ENCODE measurements at places on chromosomes 7 and 10.
A peak's percentile ranks its signal among the peaks of the same experiment; 100 is the strongest.

DNA sequence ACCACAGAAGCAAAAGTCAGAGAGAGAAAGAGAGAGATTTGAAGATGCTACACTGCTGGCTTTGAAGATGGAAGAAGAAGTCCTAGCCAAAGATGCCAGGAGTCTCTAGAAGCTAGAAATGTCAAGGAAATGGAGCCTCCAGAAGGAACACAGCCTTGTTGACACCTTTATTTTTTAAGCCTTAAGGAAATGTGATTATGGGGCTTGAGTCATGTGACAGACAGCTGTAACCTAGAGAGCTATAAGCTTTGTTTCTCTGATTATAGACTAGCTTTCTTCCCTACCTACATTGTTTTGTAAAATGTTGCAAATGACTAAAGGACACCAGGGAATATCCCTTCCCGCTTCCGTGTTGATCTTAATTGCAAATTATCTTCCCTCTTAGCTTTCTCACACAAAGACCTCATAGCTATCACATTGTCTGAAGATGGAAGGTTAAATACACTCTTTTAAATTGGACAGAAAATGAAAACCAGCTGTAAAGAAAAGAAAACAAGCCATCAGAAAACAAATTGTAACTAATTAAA is 199.9 kb downstream of the ARHGAP12 start:
- no peak for DNase-seq

GRCh38 chr10:13707156-13707881 is 120.6 kb downstream of the PRPF18 start:
- peak; percentile 16 for DNase-seq

- DNase-seq: no peak
Measured at GRCh38 chr7:67599331-67600062, 602.9 kb downstream of the TYW1 start.

DNA sequence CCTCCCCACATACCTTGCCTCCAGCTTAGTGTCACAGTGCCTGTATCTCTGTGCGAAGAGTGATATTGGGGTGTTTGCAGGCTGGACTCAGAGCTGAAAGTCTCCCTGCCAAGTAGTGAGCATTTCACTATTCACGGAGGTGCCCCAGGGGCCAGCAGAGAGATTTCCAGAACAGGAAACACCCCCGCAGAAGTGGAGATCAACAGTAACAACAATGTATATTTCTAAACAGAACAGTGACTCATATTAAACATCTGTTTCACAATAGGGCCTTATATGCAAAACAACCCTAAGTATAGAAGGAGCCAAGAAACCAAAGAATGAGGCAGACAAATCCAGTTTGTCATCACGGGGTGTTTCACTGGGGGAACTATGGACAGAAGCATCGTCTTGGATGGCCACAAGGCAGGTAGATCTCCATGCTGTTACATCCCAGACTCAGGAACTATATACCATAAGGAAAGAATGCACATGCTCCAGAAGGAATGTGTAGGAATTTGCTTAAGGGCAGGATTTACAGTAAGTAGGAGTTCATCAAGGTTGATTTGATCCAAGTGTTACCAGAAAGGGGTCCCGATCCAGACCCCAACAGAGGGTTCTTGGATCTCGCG is 29.3 kb upstream of the CCL24 start:
- DNase-seq: peak; percentile 36

DNA sequence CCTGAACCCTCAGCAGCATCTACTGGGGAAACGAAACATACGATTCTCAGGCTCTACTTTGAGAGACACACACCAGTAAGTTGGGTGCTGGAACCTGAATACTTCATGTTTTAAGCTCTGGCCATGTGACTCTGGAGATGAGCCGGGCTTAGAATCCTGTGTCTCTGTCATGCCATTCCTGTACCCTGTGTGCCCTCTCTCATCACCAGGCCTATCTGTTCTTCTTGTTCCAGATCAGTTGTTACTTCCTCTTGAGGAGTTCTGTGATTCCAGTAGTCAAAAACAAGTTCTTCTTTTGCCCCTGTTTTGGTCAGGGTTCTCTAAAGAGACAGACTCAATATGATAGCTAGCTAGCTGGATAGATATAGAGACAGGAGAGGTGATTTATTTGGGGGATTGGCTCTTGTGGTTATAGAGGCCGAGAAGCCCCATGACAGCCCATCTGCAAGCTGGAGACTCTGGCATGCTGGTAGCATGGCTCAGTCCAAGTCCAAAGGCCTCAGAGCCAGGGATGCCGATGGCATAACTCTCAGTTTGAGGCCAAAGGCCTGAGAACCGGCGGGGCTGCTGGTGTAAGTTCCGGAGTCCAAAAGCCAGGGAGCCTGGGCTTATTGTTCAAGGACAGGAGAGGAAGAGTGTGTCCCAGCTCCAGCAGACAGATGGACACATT is 54.3 kb downstream of the CHN2 start:
- no peak for DNase-seq

DNA sequence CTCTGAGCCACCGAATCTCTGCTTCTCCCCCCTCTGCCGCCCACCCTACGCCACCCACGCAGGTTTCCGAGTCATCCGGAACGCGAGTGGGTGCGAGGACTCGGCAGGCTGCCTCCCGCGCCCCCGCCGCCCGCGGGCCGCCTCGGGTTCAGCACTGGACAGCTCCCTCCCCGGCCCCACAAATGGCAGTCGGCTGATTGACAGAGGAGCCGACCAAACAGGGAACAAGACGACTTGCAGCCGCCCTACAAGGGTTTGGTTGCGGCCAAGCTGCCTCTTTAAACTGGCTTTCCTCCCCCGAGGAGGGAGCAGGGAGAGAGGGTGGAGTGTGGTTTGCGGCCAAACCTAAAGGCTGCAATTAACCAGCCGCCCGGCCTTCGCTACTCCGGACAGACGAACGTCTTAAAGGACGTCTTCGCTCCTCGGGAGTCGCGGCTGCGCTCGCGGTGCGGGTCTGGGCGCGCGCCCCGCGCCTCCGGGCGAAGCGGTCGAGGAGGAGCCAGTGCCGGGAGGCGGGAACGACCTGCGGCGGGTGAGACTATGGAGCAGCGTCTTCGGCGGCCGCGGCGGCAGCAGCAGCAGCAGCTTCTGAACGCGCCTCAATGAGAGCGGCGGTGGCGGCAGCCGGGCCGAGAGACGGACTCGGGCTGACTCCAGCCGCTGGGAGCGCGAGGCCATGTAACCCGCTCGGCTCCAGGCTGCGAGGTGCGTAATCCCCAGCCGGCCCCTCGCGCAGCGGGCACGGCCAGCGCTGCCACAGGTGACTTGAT is at the start of gene GPR158:
Gene GPR158 (plus strand): TSS at position 541 of the 770 bp plus-strand sequence. CDS start 420 bp downstream, outside the sequence.
- peak; percentile 37 for DNase-seq

GRCh38 chr7:131131746-131132431 is 195.8 kb upstream of the MKLN1 start:
- no peak for DNase-seq

DNA sequence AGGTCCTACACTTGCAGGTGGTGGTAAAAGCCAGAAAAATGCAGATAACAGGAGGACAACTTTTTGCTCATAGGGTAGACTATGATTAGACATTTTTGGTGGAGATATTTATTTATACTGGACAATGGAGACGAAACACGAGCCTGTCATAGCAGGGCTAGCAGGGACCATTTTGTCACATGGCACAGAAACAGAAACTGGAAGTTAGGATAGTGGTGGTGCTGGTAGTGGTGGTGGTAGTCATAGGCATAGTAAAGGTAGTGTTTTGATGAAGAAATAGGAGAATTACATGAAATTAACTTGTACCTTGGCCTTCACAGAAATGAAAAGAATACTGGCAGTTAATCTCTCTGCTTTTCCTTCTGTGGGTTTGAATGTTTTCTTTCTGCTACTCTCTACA is 8.8 kb upstream of the MGAM start:
- DNase-seq: no peak

GRCh38 chr7:92691578-92691977 is 101.4 kb upstream of the FAM133B start:
- DNase-seq: no peak

DNA sequence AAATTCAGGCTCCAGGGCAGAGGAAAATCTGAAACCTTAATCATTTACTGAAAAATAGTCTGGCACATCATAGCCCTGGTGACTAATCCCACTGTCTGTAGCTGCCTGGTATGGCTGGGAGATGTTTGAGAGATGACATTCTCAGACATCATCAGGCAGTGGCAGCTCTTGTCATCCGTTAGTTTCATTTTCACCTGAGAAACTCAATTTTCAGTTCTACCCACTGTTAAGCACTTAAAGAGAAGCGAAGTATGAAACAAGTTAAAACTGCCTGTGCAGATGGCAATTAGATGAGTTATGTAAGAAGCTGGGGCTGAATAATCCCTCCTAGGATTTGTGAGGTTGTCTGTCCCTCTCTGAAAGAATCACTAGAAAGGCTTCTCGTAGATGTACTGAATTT is 150.2 kb downstream of the NSUN6 start:
- no peak for DNase-seq

DNA sequence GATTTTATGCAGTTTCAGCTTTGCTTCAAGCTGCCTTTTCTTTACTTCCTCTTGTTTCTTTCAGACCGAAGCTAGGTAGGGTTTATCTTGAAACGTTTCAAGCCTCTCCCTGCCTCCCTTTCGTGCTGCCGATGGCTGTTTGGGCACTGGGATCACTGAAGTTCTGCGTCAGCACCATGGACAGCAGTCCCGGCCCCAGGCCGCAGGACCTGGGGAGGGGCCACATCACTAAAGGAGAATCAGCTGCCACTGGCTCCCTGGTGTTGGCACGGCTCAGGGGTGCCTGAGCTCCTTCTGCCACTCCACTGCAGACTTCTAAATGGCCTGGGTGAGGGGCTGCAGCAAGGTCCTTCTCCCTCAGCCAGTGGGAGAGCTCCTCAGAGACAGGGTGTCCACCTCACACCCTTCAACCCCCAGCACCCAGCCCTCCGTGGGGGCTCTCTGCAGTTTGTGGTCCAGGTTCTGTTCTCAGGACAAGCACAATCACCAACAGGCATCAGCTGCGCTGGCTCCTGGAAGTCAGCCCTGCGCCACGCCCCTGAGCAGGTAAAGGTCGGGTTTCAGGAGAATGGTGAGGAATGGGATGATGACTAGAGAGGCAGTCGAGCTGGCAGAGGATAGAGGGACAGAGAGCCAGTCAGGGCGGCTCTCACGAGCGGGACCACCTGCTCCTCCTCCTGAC is 387.2 kb downstream of the TCERG1L start:
- DNase-seq: no peak

- no peak for DNase-seq
Measured at GRCh38 chr7:105748701-105749100, 127.7 kb downstream of the ATXN7L1 start.

DNA sequence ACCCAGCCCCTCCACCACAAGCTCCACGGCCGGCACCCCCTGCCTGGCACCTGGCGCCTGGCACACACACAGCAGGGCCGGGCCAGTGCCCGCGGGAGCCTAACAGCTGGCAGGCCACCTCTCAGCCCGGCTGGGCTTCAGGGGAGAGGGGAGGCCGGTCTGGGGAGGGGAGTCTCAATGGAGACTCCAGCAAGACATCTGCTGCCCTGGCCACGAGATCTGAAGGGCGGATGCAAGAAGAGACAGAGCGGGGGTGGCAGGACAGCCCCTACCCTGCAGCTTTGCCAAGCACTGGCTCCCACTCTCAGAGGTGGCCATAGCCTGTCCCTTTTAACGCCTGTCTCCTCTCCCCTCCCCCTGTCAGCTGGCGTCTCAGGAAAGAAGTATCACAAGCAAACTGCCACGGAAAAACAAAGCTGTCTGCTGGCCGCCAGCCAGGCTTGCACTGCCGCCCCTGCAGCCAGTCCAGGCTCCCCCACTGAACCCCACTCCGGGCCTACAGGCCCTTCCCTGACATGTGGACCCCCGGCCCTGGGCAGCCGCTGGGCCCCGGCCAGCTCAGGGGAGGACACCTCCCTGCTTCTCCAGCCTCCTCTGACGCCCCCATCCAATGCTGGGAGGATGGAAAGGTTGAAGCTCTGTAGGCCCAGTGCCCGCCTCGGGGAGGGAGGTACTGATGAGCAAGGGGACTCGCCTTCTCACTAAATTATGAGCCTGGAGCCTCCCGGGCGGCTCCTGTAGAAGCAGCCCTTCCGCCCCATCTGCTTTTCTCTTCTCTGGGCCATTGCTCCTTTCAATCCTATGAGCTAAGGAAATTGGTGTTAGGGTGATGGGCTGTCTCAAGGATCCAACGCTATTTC is 178.4 kb downstream of the ARHGAP12 start:
- no peak for DNase-seq

DNA sequence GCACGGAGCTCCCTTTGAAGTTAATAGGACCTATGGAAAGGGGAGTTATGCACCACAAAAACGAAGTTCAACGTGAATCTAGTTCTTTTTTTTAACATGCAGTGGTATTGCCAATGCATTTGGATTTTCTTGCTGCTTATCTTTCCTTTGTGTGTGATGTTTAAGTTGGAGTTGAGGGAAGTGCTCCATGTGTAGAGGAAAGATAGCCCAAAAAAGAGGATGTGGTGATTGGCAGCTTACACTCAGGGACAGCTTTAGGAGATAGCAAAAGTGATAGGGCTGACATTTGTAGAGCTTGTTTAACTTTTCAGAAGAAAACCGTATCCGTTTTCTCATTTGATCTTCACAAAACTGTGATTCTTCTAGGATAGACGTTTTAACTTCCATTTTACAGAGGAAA is 101.3 kb downstream of the MDFIC start:
- DNase-seq: no peak

DNA sequence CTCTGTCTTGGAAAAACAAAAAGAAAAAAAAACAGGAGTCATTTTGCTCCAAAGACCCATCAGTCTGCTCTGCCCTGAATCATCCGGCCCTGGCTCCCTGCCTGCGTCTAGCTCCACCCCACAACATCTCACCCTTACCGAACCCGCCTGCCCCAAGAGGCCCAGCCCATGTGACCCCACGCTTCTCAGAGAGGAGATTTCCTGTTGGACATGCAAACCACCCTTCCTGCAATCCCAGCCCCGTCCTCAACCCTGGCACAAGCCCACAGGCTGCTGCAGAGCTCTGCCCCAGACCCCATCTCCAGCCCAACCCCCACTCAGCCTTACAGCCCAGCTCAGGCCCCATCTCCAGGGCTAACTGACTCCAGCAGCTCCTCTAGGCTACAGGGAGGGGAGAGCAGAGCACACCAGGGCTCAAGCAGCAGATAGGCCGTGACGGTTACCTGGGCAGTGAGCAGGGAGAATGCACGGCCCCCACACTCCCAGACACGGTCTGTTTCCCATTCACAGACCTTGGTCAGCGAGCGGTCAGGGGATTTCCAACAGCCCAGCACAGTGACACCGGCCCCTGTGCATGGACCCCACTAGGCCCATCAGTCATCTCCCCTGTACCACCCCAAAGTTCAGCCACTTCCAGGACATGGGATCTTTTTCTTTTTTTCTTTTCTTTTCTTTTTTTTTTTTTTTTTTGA is 69.9 kb upstream of the GTF2I start:
- DNase-seq: no peak

DNA sequence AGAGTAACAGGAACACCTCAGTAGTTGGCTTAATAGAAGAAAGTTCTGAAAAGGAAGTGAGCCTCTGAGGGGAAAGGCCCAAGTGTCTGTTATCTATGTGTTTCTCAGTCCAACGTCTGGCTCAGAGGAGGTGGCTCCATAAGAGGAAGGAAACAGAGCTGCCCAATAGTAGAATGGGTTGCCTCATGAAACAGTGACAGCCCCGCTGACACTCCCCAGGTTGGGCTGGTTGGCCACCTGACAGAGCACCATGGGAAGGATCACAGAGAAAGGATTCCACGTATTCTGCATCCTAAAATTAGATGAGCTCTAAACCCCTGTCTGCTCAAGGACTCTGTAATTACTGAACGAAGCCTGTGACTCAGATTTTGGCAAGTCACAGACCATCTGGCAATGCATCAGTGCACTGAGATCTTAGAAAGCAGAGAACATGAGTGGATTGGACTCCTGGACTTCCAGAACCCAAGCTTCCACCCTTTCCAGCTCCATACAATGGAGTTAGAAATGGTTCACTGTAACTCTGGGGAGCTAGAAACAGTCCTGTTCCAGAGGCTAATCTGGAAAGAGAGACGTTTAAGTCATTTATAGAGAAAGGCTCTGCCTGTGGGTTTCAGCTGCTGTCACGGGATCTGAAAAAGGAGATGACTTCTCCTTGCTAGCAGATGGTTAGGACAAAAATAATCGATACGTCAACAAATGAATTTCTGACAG is 2.9 kb downstream of the PKD2L1 start:
- no peak for DNase-seq
